ENCODE measurements at places on chromosomes 7 and 10.

DNA sequence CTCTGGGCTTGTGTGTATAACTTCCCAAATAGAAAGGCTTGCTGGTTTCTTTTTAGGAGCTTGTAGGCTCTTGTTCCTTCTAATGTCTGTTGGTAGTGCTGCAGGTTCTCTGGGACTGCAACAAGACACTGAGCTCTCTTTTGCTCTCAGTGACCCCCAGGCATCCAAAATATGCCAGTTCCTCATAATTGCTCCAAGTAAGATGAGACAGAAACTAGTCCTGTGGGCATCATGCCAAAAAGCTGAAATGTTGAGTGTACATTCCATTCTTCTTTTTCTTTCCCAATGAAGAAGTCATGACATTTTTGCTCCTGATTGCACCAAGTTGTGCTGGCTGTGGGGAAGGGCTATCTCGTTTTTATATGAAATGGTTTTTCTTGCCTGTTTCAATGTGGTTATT is 7.1 kb upstream of the BTBD16 start:
- no peaks in the 10 kb centered on the region for H3K27me3 ChIP-seq
- H3K27ac ChIP-seq = no peak overlapping the region
- H3K36me3 ChIP-seq = no peaks in the 10 kb centered on the region
- H3K4me3 ChIP-seq = no peak overlapping the region

GRCh38 chr7:46015107-46015868 is 94.2 kb upstream of the IGFBP3 start:
- no peak overlapping the region for H3K27ac ChIP-seq
- peak; percentile 61 for DNase-seq
- no peaks in the 10 kb centered on the region for H3K27me3 ChIP-seq
- peaks cover 5% of the 10 kb centered on the region for H3K4me1 ChIP-seq
- no peaks in the 10 kb centered on the region for H3K36me3 ChIP-seq
- no peak overlapping the region for H3K4me3 ChIP-seq

DNA sequence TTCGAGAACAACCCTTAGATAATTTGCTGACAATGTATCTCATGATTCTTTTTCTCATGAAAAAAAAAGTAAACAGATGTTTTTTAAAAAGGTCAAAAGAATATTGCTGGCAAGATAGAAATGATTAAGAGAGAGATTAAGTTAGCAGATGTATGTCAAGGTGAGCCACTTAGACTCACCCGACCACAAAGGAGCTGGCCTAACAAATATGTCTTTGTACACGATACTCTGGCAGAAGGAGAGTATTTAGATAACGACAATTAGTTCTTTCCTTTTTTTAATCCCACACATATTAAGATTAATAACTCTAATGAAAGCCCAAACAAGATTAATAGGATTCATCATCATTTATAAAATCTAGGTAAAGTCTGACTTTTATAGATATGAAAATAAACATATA is 156.7 kb downstream of the RAPGEF5 start:
- no peaks in the 10 kb centered on the region for H3K27me3 ChIP-seq
- no peak overlapping the region for H3K27ac ChIP-seq
- no peaks in the 10 kb centered on the region for H3K36me3 ChIP-seq
- DNase-seq = no peak
- peaks cover 12% of the 10 kb centered on the region for H3K4me1 ChIP-seq

DNA sequence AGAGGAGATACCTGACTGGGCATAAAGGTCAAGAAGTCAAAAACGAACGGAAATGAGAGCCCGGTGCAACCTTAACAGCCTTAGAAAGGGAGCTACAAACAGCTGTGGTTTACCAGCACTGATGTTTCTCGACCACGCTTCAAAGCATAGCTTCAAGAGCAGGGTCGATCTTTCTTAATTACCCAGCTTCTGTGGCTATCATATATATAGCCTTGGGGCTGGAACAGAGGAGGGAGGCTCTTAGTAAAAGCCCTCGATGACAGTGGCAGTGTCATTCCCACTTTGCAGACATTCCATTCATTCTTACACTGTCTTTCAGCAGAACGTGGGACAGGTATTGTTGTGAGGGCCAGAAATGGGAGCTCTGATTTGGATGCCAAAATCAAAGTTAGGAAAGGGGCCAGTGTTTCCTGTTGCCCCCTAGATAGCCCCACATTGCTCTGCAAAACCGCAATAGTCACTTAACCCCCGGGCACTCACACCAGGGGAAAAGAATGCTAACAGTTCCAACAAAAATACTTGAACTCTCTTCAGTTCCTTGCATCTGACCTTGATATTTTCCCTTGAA is 141.5 kb downstream of the MTPAP start:
- H3K4me3 ChIP-seq = no peak overlapping the region
- peak; percentile 69 for DNase-seq
- H3K36me3 ChIP-seq = no peaks in the 10 kb centered on the region
- H3K27me3 ChIP-seq = no peaks in the 10 kb centered on the region
- H3K27ac ChIP-seq = no peak overlapping the region
- no peaks in the 10 kb centered on the region for H3K4me1 ChIP-seq

DNA sequence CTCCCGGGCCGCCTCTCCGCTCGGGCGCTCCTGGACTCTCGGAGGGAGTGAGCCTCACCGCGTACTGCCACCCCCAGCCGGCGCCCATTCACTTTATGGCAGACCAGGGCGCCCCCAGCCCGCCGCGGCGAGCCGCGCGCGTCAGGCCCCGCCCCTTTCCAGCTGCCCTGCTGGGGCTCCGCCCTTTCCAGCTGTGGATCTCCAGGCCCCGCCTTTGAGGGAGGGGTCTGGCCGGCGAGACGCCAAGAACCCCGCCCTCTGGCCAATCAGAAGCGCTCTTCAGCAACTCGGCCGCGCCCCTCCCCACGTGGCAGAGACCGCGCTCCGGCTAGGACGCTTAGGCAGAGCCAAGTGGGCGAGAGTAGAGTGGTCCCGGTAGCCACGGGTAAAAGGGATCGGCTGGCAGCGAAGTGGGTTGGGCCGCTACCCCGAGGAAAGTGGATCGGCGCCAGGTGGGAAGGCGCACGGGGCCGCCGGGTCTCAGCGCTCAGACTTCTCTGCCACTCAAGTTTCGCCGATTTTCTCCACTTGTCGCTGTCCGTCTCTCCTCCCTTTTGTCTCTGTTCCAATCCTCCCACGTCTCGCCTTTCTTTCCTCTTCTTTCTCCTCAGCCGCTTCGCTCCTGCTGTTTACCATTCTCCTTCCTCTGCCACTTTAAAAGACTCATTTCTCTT is at the start of gene PITX3:
Gene PITX3, minus strand, starts transcription at position 69 of the 674 bp plus-strand sequence. CDS start 9,432 bp downstream, outside the sequence.
- no peaks in the 10 kb centered on the region for H3K36me3 ChIP-seq
- peaks cover 11% of the 10 kb centered on the region for H3K4me1 ChIP-seq
- H3K4me3 ChIP-seq = peak within 1 kb of the TSS; percentile 74
- DNase-seq = peak; percentile 96

DNA sequence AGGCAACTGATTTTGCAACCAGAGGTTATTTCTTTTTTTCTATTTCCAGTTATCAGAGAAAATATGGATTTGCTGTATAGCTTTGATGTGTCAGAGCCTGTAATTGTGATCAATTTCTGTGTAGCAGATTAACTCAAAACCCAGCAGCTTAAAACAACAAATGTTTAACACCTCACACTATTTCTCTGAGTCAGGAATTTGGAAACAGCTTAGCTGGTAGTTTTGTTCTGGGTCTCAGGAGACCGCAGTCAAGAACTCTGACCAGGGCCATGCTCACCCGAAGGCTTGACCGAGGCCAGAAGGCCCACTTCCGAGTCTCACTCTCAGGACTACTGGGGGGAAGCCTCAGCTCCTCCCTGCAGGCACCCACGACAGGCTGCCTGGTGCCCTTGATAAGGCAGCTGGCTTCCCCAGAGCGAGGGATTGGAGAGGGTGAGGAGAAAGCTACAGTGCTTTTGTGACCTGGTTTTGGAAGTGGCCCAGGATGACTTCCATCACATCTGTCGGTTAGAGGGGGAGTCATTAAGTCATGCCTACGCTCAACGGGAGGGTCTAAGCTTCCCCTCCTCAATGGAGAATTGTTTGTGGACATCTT is 105.7 kb upstream of the SHH start:
- peaks cover 44% of the 10 kb centered on the region for H3K27me3 ChIP-seq
- no peak overlapping the region for H3K4me3 ChIP-seq
- DNase-seq = no peak
- H3K27ac ChIP-seq = no peak overlapping the region
- H3K36me3 ChIP-seq = no peaks in the 10 kb centered on the region
- no peaks in the 10 kb centered on the region for H3K4me1 ChIP-seq

GRCh38 chr10:9681655-9682054 is 1336.0 kb upstream of the CELF2 start:
- no peak overlapping the region for H3K27ac ChIP-seq
- H3K36me3 ChIP-seq = no peaks in the 10 kb centered on the region
- no peak for DNase-seq
- no peaks in the 10 kb centered on the region for H3K27me3 ChIP-seq
- no peaks in the 10 kb centered on the region for H3K4me1 ChIP-seq

DNA sequence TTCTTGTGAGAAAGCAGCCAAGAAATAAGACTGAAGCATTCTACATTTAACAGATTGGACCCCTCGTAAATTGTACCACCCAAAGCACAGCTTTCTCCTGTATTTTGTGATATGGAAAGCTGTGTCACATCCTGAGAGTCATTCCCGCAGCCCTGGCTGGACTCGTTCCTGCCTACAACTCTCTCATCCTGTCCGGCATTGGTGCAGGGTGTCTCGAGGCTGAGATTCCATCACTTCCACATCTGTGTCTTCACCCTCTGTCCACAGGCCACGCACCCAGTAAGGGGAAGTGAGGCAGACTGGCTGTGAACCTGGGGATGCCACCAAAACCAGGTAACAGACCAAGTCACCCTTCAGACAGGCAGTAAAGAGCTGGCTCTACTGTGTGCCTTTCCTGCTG is 146.2 kb upstream of the KLF6 start:
- no peak overlapping the region for H3K27ac ChIP-seq
- H3K27me3 ChIP-seq = no peaks in the 10 kb centered on the region
- no peaks in the 10 kb centered on the region for H3K36me3 ChIP-seq
- DNase-seq = no peak
- 0 out of 2 replicates have a peak, but pooled peaks cover 7% of the 10 kb centered on the region for H3K4me1 ChIP-seq
- H3K4me3 ChIP-seq = no peak overlapping the region

- no peak overlapping the region for H3K27ac ChIP-seq
- H3K36me3 ChIP-seq = no peaks in the 10 kb centered on the region
- no peak for DNase-seq
- 0 out of 2 replicates have a peak, but pooled peaks cover 5% of the 10 kb centered on the region for H3K4me1 ChIP-seq
- no peak overlapping the region for H3K4me3 ChIP-seq
- no peaks in the 10 kb centered on the region for H3K27me3 ChIP-seq
These were observed 111.9 kb upstream of the RPA3 start for GRCh38 chr7:7830122-7830878.

DNA sequence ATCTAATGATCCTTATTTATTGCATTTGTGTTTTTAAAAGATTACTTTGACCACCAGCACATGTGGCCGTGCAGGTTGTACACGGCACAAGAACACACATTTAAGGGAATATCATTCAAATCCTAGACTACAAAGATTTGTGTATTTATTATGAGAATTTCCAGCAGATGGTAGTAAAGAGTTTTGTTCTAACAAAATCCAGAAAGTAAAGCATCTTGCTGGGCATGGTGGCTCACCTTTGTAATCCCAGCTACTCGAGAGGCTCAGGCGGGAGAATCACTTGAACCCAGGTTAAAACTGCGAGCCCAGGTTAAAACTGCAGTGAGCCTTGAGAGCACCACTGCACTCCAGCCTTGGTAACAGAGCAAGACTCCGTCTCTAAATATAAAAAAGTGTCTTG is 31.5 kb downstream of the MACROH2A2 start:
- no peak overlapping the region for H3K4me3 ChIP-seq
- no peaks in the 10 kb centered on the region for H3K4me1 ChIP-seq

Data from MM.1S (cell line).